ENCODE measurements at places on chromosomes 12 and 14.

DNA sequence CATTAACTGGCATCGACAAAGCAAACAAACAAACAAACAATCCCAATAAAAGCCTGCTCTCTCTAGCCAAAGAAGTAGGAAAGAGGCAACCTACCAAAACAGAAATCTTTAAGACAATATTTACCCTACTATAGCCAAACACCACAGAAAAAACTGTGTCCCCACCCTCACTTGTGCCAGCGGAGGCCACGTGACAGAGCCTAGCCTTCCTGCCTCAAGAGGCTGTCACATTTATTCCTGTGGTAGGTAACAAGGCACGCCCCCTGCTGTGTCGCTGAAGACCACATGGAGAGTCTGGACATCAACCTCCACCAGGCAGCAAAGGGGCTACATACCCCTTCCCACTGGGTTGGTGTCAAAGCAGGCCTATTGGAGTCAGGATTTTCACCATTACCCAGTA, 148.1 kb downstream of the LMNTD1 start:
- DNase-seq = no peak

DNA sequence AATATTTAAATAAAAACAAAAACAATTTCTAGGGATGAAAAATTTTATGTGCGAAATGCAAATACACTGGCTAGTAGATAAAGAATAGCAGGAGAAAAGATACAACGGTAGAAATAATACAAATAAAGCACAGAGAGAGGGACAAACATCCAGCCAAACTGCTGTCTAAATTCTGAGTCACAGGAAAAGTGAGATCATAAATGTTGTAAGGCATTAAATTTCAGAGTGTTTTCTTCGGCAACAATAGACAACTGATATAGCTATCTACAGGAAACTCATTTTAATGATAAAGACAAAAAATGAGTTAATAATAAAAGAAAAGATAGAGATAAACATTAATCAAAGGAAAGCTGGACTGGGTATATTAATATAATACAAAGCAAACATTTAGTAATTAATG, 122.2 kb downstream of the NTS start:
- no peak for DNase-seq

- peak; percentile 67 for DNase-seq
Measured at GRCh38 chr12:44930972-44931600, 55.0 kb upstream of the NELL2 start.

GRCh38 chr12:118685983-118686607, 295.2 kb upstream of the SRRM4 start:
- DNase-seq = no peak

GRCh38 chr12:46487567-46488131, 115.1 kb upstream of the SLC38A2 start:
- no peak for DNase-seq

DNA sequence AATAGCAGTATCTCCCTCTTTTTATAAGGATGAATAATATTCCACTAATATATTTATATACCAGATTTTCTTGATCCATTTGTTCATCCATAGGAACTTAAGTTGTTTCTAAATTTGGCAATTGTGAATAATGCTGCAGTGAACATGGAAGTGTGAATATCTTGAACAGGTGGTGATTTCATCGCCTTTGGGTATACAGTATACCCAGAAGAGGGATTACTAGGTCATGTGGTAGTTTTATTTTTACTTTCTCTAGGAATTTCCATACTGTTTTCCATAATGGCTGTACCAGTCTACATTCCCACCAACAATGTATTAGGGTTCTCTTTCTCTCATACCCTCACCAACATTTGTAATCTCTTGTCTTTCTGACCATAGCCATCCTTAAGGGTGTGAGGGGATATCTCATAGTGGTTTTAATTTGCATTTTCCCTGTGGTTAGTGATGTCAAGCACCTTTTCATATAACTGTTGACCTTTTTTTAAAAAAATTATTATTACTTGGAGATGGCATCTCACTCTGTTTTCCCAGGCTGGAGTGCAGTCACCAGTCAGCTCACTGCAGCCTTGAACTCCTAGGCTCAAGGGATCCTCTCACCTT, 20.5 kb downstream of the PPHLN1 start:
- DNase-seq = no peak
